ENCODE measurements at places on chromosomes 2 and 18. TPM values are rescaled to one million over a fixed set of nuclear protein-coding genes. Genes with fewer than 3 reads are reported as not detected.

MLPH gene
- 3.4 TPM for total RNA-seq

OTX1 gene
- total RNA-seq, result not detected

PROKR1 gene
- not detected for total RNA-seq

RND3 gene
- 24.9 TPM for total RNA-seq

FOXD4L1 gene
- 0.27 TPM for total RNA-seq

ELOA2 gene
- not detected for total RNA-seq

MYO5B gene
- total RNA-seq, result 4.5 TPM

TMEM150A gene
- total RNA-seq, result 13.9 TPM

ERICH2 gene
- 1.3 TPM for total RNA-seq

CCDC121 gene
- 3.6 TPM for total RNA-seq

MARCHF4 gene
- 0.13 TPM for total RNA-seq

MFSD2B gene
- total RNA-seq, result 0.33 TPM

RBMS1 gene
- 146 TPM for total RNA-seq

ANKRD53 gene
- 3.3 TPM for total RNA-seq

SOX11 gene
- 0.03 TPM for total RNA-seq

DQX1 gene
- total RNA-seq, result not detected

GPC1 gene
- total RNA-seq, result 62.6 TPM

RAPGEF4 gene
- total RNA-seq, result 22.8 TPM

RAMP1 gene
- total RNA-seq, result 230 TPM

CCDC138 gene
- total RNA-seq, result 2.4 TPM

NAT8 gene
- not detected for total RNA-seq

TCF23 gene
- 0.39 TPM for total RNA-seq

SLC38A11 gene
- 1.4 TPM for total RNA-seq

PID1 gene
- total RNA-seq, result 88.6 TPM

LNPK gene
- total RNA-seq, result 34.2 TPM

CCDC93 gene
- 34.8 TPM for total RNA-seq

ELP2 gene
- 84.3 TPM for total RNA-seq

LIPG gene
- 9.1 TPM for total RNA-seq

LYPD1 gene
- 1.2 TPM for total RNA-seq

CCDC102B gene
- 13.3 TPM for total RNA-seq

GKN2 gene
- total RNA-seq, result not detected

KATNAL2 gene
- 3.2 TPM for total RNA-seq

REG3G gene
- 0.96 TPM for total RNA-seq

NEDD4L gene
- 24.0 TPM for total RNA-seq

CD226 gene
- 3.2 TPM for total RNA-seq

PLGLB2 gene
- total RNA-seq, result 2.5 TPM

Data from aorta (tissue), 5 donors.